ENCODE measurements at places on chromosomes 4 and X. TPM values are rescaled to one million over a fixed set of nuclear protein-coding genes. Genes with fewer than 3 reads are reported as not detected.

- no peak for DNase-seq
These were observed 1.3 kb upstream of the CLCN5 start for GRCh38 chrX:49921109-49921508.

DNA sequence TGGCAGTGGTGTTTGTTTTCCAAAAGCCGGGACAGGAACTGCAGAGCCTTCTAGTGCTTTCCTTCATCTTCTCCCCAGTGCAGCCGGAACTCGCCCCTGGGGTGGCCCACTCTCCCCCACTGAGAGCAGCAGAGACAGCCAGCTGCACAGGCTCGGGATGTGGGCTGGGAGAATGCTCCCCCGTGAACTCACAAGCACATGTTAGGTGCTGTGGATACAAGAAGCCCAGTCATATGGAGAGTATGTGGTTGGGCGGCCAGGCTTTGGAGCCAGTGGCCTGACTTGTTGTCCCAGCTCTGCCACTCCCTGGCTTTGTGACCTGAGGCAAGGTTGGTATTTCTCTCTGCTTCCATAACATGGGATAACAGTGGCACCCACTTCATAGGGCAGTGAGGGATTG, 9.4 kb upstream of the KIAA0232 start:
- no peak for DNase-seq

GRCh38 chrX:100615005-100615404, 21.6 kb downstream of the TSPAN6 start:
- no peak for DNase-seq

Gene MAGED1
- total RNA-seq = 31.2 TPM

Gene DNAAF6
- not detected for total RNA-seq

Data from T-cell (primary cell).